GM12891 (cell line): ENCODE measurements at places on chromosomes 16 and 17.

DNA sequence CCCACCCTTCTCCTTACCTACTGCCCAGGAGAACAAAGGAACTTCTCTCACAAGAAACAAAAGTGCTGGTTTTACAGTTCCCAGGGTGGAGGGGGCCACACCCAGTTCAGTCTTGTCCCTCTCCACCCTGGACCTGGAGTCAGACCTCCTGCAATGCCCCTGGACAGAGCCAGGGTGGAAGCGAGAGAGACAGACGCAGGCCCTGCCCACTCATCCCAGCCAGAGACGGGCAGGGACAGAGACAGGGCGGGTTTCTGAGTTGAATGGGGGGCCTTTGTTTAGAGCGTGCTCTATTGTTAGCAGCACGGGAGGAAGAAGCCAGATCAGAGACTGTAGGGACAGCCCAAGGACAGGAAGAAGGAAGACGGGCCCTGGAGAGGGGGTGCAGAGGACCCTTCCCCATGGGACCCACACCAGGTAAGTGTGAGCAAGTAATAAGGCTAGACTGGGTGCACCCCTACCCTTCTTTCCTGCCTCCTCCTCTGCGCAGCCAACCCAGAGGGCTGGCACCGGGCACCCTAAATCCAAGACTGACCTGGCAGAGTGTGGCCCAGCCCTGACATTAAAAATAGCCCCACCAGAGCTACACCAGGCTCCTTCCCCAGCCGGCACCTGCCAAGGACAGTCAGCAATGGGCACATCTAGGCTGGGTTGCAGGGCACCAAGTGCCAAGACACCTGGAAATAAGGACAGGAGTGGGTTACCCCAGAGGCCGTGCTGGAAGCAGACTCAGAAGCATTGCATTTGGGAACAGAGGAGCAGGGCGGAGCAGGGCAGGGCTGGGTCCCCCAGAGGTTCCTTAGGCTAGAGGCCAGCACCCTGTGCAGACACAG is 10.9 kb downstream of the JUP start:
- no peak for DNase-seq

DNA sequence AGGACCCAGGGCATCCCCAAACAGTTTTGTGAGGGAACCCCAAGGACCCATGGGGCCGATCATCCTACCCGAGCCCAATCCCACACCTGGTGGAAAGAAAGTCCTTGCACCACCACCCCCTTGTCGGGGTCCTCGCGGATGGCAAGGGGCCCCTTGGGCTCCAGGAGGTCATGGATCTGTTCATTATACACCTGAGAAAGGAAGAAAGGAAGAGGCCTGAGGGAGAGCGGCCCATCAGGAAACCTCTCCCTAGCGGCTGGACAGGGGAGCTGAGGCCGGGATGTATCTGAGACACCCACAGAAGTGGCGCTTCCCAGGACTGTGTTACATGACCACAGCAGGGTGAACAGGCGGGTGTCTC is 12.8 kb downstream of the KIF18B start:
- no peak for DNase-seq

GRCh38 chr17:55454906-55455474 is 33.4 kb upstream of the MMD start:
- DNase-seq: no peak

DNA sequence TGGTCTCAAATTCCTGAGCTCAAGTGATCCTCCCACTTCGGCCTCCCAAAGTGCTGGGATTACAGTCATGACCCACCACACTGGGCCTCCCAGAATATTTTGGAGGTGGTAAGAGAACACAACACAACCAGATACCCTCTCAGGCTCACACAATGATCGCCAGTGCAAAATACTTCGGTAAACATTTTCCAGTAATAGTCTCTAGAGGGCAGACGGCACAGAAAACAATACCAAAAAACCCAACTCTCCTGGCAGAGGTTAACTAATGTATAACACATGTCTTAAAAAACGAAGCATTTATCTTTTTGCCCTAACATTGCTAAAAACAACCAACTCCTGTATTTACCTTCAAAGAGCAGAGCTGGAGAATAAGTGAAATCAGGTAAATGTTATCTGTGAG is 10.5 kb downstream of the NUFIP2 start:
- no peak for DNase-seq
